ENCODE measurements at places on chromosomes 1 and 21.
A peak's percentile ranks its signal among the peaks of the same experiment; 100 is the strongest.

DNA sequence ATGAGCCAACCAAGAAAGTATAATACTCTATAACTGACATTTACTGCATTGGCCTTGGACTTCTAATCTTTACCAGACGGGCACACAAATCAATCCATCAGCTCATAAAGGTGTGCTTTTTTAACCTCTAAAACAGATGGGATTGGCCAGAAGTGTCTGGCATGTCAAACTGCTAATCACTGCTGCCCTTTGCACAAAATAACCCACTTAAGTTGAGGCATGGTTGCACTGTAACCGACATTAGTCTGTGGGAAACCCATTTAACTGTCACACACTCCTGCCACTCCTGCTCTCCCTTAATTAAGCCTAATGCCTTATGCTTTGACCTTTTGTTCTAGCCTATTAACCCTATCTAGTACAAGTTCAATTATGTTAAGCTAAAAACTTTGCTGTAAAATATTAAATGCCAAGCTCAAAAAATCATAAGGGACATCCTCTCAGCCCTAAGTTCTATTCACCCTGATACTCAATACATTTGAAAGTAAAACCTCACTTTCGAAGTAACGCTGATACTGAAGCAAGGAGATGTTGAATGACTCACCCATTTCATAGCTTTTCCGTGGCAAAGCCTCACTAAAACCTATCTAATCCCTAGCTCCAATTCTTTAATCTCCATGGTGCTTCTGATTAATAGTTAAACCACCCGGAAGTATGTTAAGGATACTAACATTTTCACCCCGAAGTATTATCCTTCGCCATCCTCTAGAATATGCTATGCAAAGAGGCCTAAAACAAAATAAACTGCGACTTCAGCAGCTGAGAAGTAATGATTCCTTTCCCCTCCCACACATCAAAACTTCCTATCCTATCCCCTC is 12.9 kb downstream of the NRIP1 start:
- DNase-seq: no peak

DNA sequence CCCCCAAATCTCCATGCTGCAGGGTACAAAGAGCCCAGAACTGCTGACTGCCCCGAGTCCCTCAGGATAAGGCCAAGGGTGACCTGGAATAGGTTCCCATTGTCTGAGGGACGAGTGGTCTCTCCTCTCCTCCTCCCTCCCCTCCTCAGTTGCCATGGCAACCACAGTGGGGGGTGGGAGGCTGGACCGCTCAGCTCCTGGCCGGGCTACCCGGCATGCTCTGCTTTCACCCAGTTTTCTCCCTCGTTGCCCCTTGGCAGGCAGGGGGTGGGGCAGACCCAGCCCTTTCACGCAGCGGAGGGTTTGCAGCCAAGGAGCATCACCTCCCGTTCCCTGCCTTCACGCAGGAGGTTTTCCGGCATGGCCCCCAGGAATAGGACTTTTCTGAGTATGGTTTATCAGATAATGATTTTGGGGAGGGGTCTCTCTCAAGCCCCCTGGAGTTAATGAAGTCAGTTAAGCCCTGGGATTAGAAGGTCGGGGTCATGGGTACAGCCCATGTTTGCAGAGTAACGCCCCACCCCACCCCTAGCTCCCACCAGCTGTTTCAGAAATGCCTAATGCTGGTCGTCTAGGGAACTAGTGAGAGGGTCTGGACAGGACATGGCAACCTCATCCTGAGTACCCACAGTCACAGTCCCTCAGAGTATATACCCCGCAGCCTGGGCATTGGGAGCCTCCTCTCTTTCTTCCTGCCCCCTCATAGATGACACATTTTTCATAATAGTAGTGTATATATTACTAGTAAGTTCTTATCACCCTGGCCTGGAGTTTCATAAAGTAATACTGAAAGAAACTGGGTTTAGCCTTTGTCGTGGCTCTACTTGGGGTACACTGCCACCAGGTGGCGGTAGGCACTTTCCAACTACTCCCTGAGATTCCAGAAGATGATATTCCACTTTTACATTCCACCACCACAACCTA is 20.7 kb downstream of the C1QB start:
- DNase-seq: peak; percentile 24

- DNase-seq: no peak
Observed at GRCh38 chr21:32410916-32411315, 1.6 kb upstream of the EVA1C start.

GRCh38 chr1:244187310-244187709 is 136.2 kb downstream of the ZBTB18 start:
- DNase-seq: no peak

- DNase-seq: no peak
Observed at GRCh38 chr1:203507759-203508158, 13.8 kb downstream of the OPTC start.

- DNase-seq: no peak
Observed at GRCh38 chr1:180544050-180544449, 14.7 kb upstream of the OVAAL start.

- DNase-seq: no peak
Observed at GRCh38 chr1:75171876-75172275, 37.7 kb downstream of the LHX8 start.

- peak; percentile 75 for DNase-seq
Observed at GRCh38 chr1:27542463-27543273, 52.7 kb upstream of the WASF2 start.

DNA sequence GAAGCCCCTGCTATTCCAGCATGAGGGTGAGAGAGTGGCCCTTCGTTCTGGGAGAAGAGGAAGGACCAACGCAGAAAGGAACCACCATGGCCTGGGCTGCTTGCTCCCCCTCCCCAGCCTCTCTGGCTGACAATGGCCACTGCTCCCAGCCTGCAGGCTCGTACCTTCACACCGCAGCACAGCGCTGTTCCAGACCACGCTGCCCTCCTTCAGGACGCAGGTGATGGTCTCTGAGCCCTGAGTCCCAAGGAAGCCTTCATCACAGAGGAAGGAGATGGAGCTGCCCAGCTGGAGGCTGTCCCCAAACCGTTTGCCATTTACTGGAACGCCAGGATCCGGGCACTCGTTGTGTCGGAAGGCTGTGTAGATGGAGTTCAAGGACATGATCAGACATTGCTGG is 124.9 kb upstream of the HMGB4 start:
- no peak for DNase-seq

GRCh38 chr1:64356636-64357256 is 113.2 kb upstream of the CACHD1 start:
- DNase-seq: no peak

GRCh38 chr1:179803918-179804317 is 60.8 kb downstream of the FAM163A start:
- DNase-seq: no peak

- no peak for DNase-seq
Observed at GRCh38 chr21:42058631-42059111, 12.4 kb upstream of the UMODL1 start.

DNA sequence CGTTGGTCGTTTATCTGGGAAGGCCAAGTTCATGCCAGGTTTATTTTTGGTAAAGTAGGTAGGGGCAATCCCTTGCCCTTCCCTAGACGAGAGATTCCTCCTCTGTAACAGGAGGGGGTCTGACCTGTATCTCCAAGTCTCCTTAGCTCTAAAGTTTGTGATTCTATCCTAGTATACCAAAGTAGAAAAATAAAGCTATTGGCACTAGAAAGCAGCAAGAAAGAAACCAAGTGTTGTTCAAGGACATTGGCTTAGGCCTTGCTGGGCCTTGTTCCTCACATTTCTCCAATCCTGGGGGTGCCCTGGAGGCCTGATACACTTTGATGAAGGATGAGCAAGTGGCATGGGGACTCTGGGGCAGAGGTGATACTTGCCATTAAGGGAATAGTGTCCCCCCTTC is 814 bp downstream of the MTARC2 start:
- no peak for DNase-seq

- DNase-seq: peak; percentile 5
Observed at GRCh38 chr1:17831597-17831996, 76.5 kb downstream of the ACTL8 start.

Data from foreskin melanocyte (primary cell).